ENCODE measurements at places on chromosomes 13 and 19.

GRCh38 chr13:63075126-63075525 is 1659.5 kb upstream of the PCDH20 start:
- no peak for DNase-seq

DNA sequence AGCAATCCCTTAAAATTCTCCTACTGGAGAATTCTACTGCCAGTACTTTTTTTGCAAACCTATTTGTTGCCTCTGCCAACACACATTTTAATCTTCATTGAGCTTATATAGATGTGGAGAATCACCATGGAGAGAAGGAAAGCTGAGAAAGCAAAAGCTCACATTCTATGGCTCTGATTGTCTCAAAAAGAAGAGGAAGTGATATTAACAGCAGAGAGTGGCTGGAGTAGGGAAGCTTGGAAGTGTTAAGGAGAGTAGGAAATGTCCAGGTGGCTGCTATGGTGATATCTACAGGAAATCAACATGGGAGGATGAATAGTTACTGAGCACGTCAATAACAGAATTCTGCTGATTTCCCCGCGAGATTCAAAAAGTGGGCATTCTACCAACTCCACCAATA is 78.8 kb upstream of the TDRD3 start:
- DNase-seq, result no peak

DNA sequence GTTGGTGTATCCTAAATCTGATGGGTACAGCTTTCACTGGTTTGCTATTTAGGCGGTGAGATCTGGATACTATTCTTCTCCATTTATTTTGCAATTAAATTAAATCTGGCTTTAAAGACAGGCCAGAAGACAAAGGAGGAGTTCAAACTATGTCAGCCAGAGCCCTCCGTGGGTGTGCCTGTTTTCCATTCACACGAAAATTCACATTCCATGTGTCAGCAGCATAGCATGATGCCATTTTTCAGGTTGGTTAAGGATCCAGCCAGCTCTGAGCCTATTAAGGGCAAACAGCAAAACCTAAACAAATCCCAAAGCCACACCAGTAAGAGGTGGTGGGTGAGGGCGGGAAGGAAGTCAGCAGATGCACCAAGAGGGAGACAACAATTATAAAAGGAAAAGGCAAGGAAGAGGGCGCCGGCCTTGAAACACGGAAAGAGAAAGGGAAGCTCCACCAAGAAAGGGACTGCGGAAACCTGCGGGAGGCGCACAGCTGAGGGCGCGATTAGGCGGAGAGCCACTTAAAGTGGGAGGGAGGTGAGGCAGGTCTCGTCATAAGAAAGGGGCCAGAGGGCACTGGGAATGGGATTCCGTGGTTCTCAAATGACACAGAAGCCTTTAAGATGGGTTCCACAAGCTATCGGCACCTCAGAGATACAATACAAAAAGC is 43.0 kb downstream of the CARS2 start:
- no peak for DNase-seq

- DNase-seq, result no peak
Measured at GRCh38 chr13:51223560-51224270, 1.5 kb downstream of the FAM124A start.

- DNase-seq, result no peak
Measured at GRCh38 chr19:7789447-7789846, 26.4 kb downstream of the CLEC4M start.

DNA sequence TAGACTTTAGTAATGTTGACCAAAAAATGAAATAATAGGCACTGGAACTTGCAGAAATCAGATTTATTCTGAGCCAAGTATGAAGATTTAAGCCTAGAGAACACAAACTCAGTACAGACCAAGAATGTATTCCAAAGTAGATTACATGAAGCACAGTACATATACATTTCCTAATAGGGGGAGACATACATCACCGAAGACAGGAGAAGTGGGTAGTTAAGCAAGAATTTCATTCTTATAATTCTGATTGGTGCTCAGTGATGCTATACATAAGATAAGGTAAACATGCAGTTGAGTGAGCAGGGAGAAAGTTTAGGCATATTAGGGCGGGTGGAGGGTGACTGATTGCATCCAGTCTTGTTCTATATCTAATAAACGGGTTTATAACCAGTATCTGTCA is 2218.8 kb downstream of the PCDH9 start:
- DNase-seq, result no peak

DNA sequence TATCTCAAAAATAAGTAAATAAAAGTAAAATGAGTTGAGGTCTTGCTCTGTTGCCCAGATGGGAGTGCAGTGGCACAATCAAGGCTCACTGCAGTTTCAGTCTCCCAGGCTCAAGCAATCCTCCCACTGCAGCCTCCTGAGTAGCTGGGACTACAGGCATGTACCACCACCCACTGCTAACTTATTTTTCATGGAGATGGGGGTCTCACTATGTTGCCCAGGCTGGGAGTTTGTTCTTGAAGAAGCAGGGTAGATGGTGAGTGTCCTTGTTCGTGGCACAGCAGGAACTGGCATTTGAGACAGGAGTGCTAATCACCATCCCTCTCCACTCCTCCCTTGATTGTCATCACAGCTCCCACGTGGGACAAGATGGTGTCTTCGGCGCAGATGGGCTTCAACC is 3.5 kb downstream of the NLRP2 start:
- DNase-seq, result no peak

GRCh38 chr13:20717581-20718542 is 14.4 kb downstream of the IL17D start:
- peak; percentile 18 for DNase-seq

GRCh38 chr19:50629194-50629593 is 10.5 kb downstream of the SYT3 start:
- no peak for DNase-seq

GRCh38 chr19:14107581-14108461 is 9.7 kb downstream of the PRKACA start:
- DNase-seq, result peak; percentile 20

- peak; percentile 72 for DNase-seq
Measured at GRCh38 chr19:42563352-42564210, 31.1 kb downstream of the CEACAM8 start.

- no peak for DNase-seq
Measured at GRCh38 chr19:50568728-50569698, 778 bp upstream of the LRRC4B start.

- no peak for DNase-seq
Measured at GRCh38 chr19:43695985-43696704, 19.7 kb upstream of the IRGC start.

GRCh38 chr19:56125806-56126590 is 4.9 kb upstream of the ZNF787 start:
- no peak for DNase-seq

DNA sequence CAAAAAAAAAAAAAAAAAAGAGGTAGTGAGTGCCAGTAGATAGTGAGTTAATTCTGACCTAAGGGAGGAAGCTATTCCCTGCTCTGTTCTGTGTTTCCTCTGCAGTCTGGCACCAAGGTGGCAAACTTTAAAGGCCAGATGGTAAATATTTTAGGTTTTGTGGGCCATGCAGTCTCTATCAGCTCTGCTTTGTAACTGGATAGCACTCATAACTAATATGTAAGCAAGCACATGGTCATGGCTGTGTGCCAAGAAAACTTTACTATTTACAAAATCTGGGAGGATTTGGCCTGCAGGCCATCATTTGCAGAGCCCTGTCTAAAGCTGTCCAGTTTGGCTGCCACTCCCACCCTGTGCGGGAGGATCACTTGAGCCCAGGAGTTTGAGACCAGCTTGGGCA is 4.3 kb downstream of the PIN1 start:
- DNase-seq, result no peak

DNA sequence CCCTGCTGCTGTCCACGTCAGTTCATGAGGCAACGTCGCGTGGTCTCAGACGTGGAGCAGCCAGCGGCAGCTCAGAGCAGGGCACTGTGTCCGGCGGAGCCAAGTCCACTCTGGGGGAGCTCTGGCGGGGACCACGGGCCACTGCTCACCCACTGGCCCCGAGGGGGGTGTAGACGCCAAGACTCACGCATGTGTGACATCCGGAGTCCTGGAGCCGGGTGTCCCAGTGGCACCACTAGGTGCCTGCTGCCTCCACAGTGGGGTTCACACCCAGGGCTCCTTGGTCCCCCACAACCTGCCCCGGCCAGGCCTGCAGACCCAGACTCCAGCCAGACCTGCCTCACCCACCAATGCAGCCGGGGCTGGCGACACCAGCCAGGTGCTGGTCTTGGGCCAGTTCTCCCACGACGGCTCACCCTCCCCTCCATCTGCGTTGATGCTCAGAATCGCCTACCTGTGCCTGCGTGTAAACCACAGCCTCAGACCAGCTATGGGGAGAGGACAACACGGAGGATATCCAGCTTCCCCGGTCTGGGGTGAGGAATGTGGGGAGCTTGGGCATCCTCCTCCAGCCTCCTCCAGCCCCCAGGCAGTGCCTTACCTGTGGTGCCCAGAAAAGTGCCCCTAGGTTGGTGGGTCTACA is 6.6 kb downstream of the FSTL3 start:
- DNase-seq, result peak; percentile 24

DNA sequence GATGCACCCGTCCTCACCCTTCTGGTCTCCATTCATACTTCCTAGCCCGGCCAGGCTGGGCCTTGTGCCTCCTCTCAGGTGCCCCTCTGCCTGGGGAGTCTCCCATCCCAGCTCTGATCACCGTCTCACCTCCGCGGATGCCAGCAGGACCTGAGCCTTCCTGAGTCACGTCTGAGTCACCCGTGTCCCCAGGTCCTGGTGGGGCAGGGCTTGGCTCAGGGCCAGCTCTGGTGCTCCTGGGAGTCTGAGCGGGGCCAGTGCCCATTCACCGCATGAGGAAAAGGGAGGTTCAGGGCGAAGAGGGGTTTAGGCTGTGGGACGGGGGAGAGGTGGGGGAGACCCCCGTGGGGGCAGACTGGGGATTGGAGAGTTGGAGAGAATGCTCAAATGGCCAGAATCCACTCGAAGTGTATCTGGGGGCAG is 593 bp downstream of the ATP8B3 start:
- DNase-seq, result peak; percentile 91

GRCh38 chr13:108549934-108550333 is 79.5 kb upstream of the MYO16 start:
- DNase-seq, result no peak

DNA sequence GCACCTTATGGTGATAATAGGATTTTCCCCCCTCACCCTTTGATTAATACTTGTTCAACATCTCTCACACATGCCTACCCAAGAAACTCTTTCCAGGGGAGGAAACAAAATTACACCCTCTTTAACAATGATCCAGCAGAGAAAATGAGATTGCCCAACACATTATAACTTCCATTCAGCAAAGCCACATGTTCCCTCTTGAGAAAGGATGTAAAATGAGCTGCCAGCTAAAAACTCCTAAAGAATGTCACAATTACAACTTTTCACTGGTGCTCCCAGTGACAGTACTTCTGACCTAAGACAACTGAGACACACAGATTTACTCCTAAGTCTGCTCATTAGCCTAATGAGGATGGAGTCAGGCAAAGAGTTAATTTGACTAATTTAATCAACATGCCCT is 621.4 kb downstream of the DIAPH3 start:
- DNase-seq, result no peak

GRCh38 chr19:27993619-27994570 is 1219.1 kb downstream of the UQCRFS1 start:
- DNase-seq, result no peak

GRCh38 chr13:49436890-49437289 is 7.0 kb downstream of the CAB39L start:
- DNase-seq, result peak; percentile 22

DNA sequence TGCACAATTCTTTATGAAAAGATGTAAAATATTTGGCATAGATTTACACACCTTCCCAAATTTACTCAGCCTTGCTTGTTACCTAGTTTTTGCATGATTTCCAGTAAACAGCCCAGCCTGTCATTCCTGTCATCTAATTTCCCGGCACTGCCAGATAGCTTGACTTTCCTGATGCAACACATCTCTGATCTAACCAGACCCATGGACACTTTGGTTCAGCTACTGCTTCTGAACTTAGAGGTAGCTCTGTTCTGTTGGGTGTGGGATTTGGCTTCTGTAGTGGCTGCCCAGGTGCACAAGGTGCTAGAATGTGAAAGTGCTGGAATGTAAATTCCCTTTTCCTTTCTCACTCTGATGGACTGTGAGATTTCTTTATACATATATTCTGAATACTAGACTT is 1033.5 kb downstream of the SLITRK1 start:
- DNase-seq, result no peak

DNA sequence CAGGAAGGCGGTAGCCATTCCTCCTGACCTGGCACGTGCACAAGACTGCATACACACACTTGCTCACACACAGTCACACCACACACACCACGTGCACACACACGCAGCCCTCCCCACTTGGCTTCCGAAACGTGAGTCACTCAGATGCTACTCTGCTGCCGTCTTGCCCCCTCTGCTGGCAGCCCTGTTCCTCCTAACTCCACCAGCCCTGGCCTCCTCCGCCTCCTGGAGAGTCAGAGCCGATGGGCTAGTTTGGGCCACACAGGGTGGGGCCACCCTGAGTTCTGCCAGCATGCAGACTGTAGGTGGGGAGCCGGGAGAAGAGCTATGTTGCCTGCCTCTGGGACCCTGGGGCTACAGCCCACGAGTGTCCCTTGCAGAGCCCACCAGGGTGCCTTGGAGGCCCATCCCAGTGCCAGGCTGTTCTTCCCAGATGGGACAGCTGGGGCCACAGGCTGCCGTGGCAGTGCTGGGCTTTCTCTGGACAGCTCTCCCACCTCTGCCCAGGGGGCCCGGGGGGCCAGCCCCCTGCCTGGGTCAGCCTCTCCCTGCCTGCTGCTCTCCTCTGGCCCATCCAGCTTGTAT is 12.1 kb downstream of the PIN1 start:
- DNase-seq, result peak; percentile 45
